Myocyte (in vitro differentiated cells): ENCODE measurements at places on chromosomes 5 and 9. TPM values are rescaled to one million over a fixed set of nuclear protein-coding genes. Genes with fewer than 3 reads are reported as not detected.
A peak's percentile ranks its signal among the peaks of the same experiment; 100 is the strongest.

GRCh38 chr5:55324006-55324405 is 16.2 kb downstream of the MTREX start:
- no peak for DNase-seq

GRCh38 chr5:181044662-181045305 is 4.7 kb downstream of the BTNL9 start:
- DNase-seq = no peak

Gene SLIT3
- not detected in 2 replicates for total RNA-seq

- DNase-seq = no peak
These were observed 66.8 kb downstream of the AMBP start for GRCh38 chr9:114011313-114011712.

Gene PCDHGA10
- 32.1 and 35.7 TPM in 2 replicates for total RNA-seq

Gene ORM2
- total RNA-seq = not detected in 2 replicates

Gene FOXD4
- total RNA-seq = 0.16 and 0.19 TPM in 2 replicates

- peak; percentile 79 for DNase-seq
These were observed at the start of gene PDGFRB for GRCh38 chr5:150155258-150156026. Gene PDGFRB, minus strand, starts transcription at chr5:150155845. Its CDS starts 18,798 bp downstream, at chr5:150137047.

Gene PCDHAC1
- 0.05 and 0.10 TPM in 2 replicates for total RNA-seq

GRCh38 chr9:133556354-133556753 is 21.9 kb downstream of the ADAMTSL2 start:
- DNase-seq = no peak

DNA sequence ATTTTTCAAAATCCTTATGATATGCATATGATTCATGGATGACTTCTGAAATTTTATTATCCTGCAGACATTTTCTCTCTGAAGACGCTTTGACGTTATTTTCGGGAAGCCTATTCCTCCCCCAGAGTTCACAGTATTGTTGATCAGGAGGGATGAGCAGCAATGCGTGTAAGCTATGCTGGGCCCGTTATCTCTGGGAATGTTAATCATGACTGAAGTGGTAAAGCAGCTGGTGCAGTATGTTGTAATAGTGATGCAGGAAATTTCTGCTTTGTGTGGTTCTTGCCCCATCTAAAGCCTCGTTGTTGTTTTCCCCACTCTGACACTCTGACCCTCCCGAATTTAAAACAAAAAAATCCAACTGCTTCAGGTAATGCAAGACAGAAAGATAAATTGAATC is 1797.8 kb upstream of the WWC1 start:
- DNase-seq = no peak

DNA sequence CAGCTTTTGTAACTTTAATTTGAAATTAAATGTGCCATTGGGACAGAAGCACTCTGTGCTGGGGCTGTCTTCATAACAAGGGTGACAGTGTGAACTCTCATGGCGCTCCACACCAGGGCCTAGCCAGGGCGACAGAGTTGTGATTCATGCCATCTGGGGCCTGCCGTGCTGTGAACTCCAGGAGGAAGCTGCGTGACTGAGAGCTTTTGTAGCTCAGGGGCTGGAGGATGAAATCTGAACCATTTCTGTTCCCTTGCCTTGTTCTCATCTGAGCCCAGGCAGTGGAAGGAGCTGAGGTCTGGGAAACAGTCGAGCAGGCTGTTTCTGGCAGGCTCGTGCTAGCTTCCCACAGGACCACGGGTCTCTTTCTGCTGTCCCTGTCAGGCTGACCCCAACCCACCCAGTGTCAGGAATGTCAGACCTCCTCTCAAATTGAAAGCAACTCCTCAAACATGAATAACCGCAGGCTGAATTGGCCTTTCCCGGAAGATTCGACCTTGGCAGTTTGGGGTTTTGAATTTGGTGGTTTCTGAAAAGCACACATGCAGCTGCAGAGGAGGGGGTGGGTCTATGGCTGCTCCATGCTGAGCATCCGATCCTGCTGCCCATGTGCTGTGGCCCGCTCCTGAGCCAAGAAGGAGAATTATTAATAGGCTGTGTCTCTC is 69.2 kb upstream of the RPS23 start:
- peak; percentile 97 for DNase-seq

- DNase-seq = no peak
These were observed 352.3 kb downstream of the TMEM161B start for GRCh38 chr5:87916320-87916719.

Gene HARS2
- 24.4 and 30.9 TPM in 2 replicates for total RNA-seq

Gene CDH9
- total RNA-seq = not detected in 2 replicates

- DNase-seq = peak; percentile 51
These were observed 19.9 kb downstream of the CDKN2A start for GRCh38 chr9:21974343-21974721.

Gene FBN2
- 3.9 and 4.2 TPM in 2 replicates for total RNA-seq

- no peak for DNase-seq
These were observed 118.2 kb downstream of the GALNT10 start for GRCh38 chr5:154308443-154309370.

Gene WDR38
- total RNA-seq = 0.16 TPM in 1 of 2 replicates, not detected in the other

Gene TNPO1
- 295 and 409 TPM in 2 replicates for total RNA-seq

DNA sequence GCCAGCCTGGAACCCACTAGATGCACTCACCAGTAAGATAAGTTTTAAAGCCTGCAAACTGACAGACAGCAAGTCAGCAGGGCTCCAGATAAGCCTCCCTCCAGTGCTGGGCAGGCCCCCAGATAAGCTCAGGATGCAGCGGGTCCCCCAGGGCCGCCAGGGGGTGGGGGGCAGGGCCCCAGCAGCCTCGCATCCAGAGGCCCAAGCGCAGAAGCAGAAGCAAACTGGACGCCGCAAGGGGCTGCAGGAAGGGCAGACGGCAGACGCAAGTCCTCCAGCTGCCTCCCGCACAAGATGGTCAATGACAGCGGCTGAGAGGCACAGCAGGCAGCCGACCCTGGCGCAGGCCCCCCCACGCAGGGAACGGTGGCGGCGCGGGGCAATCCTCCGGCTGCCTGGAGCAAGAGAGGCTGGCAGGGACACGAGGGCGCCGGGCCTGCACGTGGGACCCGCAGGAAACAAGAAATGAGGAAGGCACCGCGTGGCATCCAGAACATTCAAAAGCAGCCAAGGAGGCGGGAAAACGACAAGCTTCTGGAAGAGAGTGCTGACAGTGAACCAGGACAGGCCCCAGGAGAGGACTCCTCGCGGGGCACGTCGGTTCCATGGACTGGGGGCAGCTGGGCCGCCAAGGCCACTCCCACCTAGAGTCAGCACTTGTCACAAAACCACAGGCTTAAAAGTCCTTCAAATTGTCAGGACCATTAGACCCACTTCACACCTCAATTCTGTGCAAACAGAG is 49.8 kb downstream of the ROR2 start:
- no peak for DNase-seq

Gene EXD3
- total RNA-seq = 12.5 and 15.3 TPM in 2 replicates

DNA sequence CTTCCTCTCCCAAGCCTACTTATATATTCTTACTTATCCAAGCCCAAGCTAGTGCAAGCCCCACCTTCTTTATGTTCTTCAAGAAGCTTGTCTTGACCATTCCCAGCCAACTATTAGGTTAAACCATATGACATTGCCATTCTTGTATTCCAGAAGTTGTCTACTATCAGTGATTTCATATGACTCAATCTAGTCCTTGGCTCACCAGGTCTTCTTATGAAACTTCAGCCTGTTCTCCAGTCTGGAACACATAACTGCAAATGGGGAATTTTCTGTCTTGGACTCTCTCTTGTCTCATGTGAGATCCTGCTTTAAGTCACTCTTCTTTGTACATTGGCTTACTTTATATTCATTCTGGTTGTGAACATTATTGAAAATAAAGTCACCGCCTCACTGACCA is 130.7 kb downstream of the TTLL11 start:
- DNase-seq = no peak

DNA sequence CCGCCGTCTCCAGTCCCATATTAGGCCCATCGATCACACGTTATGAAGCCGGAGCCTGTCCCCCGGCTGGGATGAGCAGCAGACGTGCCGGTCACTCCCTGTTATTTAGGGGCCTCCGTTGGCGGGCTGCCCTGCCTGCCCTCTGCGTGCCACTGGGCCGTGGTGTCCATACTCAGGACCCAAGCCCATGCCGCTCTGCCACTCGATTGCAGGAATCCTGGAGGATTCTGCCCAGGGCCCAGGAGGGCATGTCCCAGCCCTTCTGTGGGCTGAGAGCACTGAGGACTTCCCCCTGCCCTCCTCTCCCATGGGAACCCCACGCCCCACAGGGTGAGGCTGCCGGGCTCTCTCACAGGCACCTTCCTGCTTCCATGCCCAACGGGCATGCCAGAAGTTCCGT is 19.6 kb upstream of the LAMC3 start:
- DNase-seq = no peak

Gene PANK3
- 82.1 and 94.9 TPM in 2 replicates for total RNA-seq

Gene SLC6A7
- total RNA-seq = 0.10 TPM in 1 of 2 replicates, not detected in the other

Gene GARIN3
- total RNA-seq = not detected in 2 replicates

Gene KIF24
- total RNA-seq = 2.0 and 2.1 TPM in 2 replicates

GRCh38 chr5:168851902-168852321 is 272.7 kb upstream of the PANK3 start:
- peak; percentile 7 for DNase-seq

Gene ACTBL2
- not detected in 2 replicates for total RNA-seq

GRCh38 chr5:176646707-176647029 is 616 bp upstream of the TSPAN17 start:
- no peak for DNase-seq

Gene PELO
- total RNA-seq = 16.0 and 18.3 TPM in 2 replicates

DNA sequence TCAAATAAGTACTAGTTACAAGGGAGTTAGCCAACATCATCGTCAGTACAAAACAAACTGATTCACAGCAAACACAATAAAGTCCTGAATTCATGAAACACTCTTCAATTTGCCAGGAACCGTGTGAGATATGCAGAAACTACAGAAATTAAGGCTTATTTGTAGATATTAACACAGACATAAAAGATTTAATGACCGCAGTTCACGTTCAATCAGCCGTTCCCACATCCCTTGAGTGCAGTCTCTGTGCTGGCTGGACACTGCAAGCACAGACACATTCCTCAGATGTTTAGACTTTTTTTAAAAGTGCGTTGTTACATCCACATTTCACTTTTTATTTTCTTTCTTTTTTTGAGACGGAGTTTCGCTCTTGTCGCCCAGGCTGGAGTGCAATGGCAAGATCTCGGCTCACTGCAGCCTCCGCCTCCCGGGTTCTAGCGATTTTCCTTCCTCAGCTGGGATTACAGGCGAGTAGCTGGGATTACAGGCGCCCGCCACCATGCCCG is 566 bp upstream of the CEP78 start:
- DNase-seq = peak; percentile 30

Gene GFI1B
- total RNA-seq = 0.10 TPM in 1 of 2 replicates, not detected in the other

Gene CCL27
- not detected in 2 replicates for total RNA-seq

DNA sequence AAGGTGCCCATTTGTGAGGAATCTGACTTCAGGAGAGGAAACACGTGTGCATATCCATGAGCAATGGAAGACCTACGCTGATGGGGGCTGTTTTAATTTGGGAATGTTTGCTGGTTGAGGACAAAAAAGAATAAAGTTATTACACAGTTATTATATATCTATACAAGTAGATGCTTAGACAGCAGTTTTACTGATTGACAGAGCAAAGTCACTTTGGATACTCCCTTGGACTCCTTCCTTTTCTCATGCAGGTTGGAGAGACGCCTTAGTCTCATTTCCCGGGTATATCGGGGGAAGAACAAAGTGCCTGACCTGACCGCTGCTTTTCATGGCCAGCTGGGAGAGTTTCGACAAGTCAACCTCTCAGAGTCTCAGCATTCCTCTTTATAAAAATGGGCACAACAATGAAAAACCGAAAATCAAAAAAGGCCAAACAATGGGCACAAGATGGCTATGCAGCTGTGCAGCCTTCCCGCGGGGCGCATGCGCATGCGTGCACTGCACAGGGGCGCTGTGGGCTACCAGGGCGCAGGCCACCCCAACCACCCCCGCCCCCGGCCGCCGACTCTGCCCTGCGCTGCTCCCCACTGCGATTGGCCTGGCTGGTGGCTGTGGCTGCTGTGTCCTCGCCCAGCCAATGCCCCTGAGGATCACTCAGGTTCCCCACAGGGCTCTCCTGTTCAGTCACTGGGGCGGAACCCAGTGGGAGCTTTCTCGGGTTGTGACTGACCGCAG is 18.1 kb downstream of the NFIL3 start:
- DNase-seq = no peak

Gene DOCK8
- total RNA-seq = 0.21 and 2.1 TPM in 2 replicates

- peak; percentile 74 for DNase-seq
These were observed 74.1 kb upstream of the SAP30L start for GRCh38 chr5:154371687-154372086.

Gene CNOT8
- total RNA-seq = 49.1 and 60.3 TPM in 2 replicates

- DNase-seq = no peak
These were observed 188.6 kb downstream of the CYLC2 start for GRCh38 chr9:103183701-103184171.

GRCh38 chr5:156322666-156323065 is 4.3 kb upstream of the SGCD start:
- no peak for DNase-seq

DNA sequence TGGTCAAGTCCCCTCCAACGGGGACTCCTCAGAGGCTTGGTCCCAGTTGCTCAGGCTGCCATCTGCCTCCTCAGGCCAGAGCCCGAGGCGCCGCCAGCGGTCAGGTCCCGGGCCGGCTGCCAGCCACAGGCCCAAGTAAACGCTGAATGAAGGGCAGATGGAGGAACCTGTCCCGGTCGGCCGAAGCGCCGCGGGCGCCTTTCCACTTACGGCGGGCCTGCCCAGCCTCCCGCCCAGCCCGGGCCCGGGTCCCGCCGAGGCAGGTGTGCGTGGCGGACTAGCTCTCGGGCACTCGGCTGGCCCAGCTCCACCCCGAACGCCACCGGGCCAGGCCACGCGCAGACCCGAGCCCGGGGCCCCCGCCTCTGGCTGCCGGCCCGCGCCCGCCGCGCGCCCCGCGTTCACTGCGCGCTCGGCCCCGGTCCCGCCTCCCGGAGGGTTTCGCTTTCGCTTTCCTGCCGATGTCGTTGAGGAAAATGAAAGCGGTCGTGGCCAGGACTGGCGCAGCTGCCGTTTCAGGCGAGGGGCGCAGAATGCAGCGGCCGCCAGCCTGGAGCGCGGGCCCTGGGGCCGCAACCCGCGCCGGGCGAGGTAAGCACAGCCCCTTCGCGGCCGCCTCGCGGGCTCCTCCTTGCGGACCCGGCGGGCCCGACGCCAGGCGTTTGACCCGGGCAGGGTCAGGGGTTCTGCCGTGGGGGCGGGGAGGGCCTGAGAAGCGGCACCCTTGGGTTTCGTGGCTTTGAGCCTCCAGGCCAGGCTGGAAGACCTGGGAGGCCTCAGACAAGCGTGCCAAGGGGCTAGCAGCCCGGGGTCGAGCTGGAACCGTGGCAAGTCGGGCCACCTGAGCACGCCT is 41.2 kb downstream of the SLC22A5 start:
- peak; percentile 90 for DNase-seq

GRCh38 chr5:97501965-97502305 is 318.9 kb upstream of the RIOK2 start:
- no peak for DNase-seq

- DNase-seq = no peak
These were observed 10.0 kb downstream of the DMXL1 start for GRCh38 chr5:119080936-119081335.

Gene KLHL9
- 24.7 and 26.5 TPM in 2 replicates for total RNA-seq

Gene ADCY2
- not detected in 2 replicates for total RNA-seq

GRCh38 chr5:160397492-160397891 is 2.4 kb downstream of the FAM200C start:
- no peak for DNase-seq

Gene WWC1
- total RNA-seq = 0.03 TPM in 1 of 2 replicates, not detected in the other

DNA sequence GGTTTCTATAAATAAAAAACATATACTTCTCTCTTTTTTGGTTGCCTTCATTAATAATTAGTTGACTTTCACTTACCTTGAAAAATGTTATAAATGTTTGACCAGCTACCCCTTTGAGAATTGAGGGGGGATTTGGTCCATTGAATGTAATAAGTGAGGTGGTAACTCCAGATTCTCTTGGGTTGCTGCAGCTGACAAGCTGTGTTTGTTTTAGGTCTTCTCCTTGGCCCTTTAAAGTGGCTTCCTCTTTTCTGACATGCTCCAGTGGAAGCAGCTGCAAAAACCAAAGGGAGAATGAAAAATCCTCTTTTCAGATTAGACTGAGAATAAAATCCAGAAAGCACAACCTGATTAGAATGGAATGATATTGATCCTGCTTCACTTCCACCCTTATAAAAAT is 410.5 kb downstream of the TMEM38B start:
- no peak for DNase-seq
